ENCODE measurements at places on chromosomes 6 and 20.

GRCh38 chr20:23133560-23133998 is 47.5 kb upstream of the CD93 start:
- DNase-seq: no peak

DNA sequence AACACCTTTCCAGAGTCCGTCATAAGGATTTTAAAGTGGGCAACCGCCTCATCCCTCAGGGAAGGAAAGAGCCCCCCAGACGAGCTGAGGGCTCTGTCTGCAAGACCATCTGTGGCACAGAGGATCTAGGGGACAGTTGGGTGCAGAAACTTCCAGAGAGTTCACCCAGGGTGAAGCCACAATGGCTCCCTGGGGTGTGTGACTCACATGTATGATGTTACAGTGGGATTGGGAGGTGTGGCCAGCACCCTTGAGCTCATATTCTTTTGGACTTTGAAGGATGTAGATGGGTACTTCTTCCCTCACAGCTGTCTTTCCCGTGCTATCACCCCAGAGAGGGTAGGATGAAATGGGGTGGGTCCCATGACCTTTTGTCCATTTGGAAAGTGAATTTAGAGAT is 95.5 kb downstream of the NCR2 start:
- DNase-seq: peak; percentile 80

DNA sequence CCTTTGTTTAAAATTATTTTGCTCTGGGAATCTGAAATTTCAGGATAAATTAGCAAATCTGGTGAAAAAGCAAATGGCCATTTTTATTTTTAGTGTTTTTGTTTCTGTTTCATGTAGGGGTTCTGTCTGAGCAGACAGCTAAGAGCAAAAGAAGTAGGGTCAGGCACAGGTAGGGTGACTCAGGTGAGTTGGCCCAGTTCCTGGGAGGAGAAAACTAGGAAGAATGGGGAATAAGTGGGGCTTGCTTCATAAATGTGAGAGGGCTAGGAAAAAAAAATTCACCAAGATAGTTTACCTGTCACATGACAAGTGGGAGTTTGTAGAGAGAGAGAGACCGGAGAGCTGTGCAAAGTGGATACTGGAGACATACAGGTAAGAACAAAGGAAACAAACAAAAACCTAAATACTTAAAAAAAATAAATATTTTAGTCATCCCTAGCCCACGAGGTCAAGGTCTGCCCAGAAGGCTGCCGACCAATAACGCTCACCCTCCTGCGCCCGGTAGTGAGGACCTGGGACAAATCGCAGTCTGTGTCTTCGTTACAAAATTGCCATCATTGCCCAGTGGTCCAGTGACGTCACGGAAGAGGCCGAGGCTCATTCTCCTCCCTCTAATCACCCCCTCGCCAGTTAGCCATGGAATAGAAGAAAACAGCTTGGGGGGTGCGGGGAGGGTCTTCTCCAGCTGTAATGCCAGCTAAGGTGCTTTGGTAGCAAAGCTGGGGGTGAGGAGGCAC is 2.3 kb downstream of the THBD start:
- no peak for DNase-seq

GRCh38 chr6:104958178-104959025 is 1.5 kb downstream of the LIN28B start:
- no peak for DNase-seq

GRCh38 chr6:16585805-16586204 is 175.5 kb downstream of the ATXN1 start:
- DNase-seq: peak; percentile 42

- DNase-seq: no peak
Observed at GRCh38 chr6:38549180-38549579, 90.5 kb downstream of the BTBD9 start.

- no peak for DNase-seq
Observed at GRCh38 chr6:82086944-82087343, 160.6 kb downstream of the IBTK start.

DNA sequence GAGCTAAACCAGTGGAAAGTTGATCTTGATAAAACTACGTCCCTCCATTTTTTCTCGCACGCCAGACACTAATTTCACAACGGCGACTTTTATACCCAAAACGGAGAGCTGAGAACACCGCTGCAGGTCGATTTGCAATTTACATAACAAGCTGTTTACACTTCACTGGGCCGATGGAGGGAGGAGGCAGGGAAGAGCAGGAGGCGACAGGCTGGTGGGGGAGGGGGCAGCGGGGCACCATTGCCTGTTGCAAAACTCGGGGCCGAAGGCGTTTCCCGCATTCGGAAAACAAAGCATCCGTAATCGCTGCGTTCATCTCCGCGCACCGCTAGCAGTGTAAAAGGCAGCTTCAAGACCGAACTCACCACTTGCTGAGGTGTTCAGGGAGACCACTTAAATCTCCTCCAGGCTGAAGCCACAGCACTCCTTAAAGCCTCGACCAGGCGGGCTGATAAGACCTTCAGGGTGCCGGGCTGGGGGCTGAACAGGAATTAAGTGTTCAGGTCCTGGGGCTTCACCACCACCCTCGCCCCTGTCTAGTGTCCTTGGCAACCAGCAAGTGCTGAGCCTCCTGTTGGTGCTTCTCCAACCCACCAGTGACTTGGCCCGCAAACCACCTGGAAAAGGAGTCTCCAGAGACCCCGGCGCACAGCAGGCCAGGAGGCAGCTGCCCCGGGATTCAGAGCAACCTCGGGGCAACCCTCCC is 2.0 kb upstream of the FOXC1 start:
- no peak for DNase-seq

- DNase-seq: no peak
Observed at GRCh38 chr20:54113566-54113965, 43.2 kb upstream of the BCAS1 start.

DNA sequence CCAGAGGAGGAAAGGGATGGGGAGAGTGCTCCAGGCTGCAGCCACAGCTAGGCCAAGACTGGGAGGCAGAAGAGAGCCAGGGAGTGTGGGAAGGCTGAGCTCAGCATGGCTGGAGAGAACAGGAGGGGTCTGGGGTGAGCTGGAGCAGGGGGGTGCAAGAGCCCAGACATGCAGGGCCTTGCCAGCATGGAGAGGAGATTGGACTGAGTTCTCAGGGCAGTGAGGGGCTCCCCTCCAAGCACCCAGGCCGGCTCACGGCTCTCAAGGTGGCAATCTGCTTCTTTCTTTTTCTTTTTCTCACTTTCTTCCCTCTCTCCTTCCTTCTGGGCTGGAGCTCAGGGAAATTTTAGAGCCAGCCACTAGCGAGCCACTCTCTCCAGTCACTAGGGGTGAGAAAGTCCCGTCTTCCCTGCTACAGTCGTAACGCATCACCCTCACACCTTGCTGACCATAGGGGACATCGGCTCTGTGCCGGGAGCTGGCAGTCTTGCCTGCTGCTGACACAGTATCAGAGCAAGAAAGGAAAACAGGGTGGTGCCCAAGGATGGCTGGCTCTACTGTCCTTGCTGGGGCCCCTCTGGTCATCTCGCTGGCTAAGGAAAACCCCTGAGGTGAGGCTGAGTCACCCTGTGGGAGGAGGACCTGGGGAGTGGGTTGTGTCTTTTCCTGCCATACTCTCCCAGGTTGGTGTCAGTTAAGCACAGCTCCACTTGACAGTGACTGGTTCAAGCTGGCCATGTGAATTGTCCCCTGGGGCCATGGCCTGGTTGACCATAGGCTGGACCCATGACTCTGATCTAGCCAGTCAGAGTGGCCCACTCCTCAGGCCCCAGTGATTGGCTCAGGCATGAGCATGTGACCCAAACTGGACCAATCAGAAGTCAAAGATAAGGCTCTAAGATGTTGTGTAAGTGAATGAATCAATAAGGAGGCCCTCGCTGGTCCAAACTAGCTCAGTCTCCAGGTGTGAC is 135.1 kb upstream of the PMEPA1 start:
- no peak for DNase-seq

DNA sequence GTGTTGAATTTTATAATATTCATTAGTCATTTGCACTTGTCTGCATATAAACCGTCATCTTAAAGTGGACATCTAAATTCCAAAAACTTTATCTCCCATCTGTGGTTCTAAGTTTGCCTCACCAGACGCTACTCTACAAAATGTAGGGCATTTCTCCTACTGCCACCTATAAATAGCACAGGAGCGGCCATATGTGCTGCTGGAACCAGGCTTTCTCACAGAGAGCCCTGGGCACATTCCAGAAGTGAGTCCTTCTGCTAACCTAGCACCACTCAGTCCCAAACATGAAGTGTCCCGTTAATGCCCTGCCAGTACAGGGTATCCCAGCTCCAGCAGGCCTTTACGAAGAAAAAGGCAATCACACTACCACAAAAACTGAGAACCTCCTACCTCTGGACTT is 153.7 kb downstream of the TMEM242 start:
- no peak for DNase-seq

DNA sequence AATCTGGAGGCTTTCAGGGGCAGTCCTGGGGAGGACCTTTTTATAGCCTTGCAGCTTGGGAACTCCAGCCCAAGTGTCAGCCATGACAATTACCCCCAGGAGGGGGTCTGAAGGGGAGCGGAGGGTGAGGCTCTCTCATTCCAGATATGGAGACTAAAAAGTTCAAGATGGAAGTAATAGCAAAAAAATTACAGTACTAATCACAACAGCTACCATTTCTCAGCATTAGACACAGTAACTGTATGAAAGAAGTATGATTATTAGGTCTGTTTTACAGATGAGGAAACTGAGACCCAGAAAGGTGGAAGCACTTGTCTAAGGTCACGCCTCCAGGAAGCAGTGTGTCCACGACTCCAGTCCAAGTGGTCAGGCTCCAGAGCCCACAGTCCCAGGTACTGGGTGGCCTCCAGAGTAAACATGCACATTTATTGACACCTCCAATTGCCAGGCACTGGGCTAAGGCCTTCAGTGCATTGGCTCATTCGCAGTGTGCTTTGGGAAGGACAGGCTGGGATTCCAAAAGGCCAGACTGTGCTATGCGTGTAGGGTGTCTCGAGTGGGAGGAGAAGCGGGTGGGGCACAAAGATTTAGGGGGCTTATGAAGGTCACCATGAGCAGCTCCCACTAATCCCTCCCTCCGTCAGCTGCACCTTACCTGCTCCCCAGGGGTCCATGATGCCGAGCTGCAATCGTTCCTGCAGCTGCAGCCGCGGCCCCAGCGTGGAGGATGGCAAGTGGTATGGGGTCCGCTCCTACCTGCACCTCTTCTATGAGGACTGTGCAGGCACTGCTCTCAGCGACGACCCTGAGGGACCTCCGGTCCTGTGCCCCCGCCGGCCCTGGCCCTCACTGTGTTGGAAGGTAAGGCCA is 2.3 kb downstream of the NRSN2 start:
- DNase-seq: no peak

- no peak for DNase-seq
Observed at GRCh38 chr20:37273988-37274387, 12.4 kb upstream of the GHRH start.

DNA sequence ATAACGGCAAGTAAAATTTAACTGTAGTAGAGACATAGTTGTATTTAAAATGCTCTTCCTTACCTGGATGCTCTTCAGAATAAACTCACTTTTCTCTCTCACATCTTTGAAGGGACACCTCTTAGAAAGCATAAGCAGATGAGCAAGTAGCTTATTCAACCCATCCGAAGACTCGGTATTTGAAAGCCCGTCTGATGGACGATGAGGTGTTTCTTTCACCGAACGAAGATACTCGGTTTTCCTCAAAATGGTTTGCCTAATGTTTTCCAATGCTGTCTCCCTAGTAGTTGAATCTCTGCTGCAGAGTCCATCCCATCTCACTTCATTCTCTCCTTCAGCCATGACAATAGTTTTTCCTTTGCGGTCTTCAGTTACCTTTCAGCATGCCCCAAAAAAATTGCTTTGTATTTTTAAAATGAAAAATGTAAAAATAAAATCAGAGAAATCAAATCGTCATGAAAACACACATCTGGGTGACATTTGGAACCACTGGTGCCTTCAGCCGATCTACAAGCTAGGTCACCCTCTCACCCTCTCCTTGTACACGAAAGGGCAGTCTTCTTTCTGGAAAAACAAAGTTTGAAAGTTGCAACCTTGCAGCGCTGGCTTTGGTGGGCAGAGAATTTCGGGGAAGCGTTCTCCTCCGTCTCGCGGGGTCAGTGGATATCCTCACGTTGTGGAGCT is 772 bp downstream of the SESN1 start:
- DNase-seq: no peak

DNA sequence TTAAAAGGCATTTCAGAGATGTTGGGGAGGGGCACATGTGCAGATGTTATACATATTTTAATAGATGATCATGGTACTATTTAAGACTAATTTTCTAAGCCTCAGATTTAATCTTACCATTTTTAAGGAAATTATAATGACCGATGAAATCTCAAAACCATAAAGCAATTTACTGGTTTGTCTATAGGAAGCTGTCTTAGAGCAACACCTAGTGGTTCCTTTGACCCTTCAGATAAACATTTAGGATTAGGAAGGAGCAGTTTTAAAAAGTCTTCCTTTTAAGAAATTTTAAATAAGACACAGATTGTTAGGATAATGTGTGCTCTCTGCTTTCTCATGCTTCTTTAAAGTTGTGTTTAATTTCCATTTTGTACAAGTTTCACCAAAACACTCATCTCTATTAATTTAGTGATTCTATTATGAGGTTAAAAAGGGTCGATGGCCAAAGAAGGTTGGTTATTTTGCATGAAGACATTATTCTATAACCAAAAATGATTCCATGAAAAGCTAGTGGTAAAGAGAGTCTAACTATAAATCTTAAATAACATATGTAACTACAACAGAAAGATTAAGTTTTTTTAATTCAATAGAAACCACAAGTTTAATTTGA is 376.4 kb downstream of the HACE1 start:
- DNase-seq: peak; percentile 3

DNA sequence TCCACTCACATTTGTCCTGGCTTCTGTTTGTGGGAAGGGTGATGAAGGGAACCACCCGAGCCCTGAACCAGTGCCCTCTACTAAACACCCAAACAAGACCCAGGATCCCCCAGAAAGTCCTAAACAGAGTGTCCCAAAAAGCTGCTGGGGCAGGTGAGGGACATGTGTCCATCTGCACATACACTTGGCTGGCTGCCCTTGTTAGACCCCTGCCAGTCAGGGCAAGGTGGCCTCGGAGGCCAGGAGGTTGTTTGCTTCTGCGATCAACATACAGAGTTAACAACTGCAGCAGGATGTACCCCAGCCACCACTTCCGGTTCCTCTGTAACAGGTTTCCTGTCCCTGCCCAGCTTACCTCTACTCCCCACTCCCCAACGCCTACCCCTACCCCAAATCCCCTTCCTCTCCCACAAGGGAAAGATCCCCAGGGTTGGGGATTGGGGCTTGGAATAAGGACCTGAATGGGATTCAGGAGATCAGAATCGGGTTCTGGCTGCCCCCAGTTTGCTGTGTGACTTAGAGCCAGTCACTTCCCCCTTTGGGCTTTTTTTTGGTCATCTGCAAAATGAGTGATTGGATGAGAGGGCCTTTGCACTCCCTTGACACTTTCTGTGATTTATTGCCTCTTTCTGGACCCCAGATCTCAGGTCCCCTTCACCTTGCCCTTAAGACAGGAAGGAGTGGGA is 13.9 kb downstream of the DEF6 start:
- no peak for DNase-seq

- DNase-seq: no peak
Observed at GRCh38 chr20:14550655-14551054, 213.2 kb upstream of the FLRT3 start.

- DNase-seq: no peak
Observed at GRCh38 chr20:20130399-20130798, 78.1 kb downstream of the CFAP61 start.

Measured in fibroblast of skin of abdomen (primary cell).